SIG-M5 (cell line): ENCODE measurements at places on chromosomes 13 and 19.

- no peak for DNase-seq
Measured at GRCh38 chr13:79602936-79603335, 122.0 kb downstream of the NDFIP2 start.

DNA sequence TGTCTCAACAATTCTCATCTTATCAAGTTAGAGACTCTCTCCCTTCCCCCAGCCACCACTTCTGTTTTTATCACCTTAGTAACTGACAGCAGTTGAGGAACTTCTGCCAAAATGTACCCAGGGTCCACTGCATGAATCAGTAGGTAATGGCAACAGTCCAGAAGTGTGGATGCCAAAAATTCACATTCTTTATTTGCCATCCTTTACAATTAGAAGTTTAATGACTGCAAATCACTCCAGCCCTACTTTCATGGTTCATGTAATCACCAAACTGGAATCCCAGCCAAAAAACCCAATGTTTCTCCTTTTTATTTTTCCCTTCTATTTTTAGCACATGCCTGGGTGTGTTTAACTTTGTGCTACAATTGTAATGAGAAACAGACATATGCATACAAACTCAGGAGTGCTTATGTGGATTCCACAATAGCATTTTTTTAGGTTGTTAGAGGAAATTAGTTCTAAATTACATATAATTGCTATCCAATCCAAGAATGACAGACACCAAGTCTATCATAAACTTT, 243.5 kb downstream of the RGCC start:
- no peak for DNase-seq

- DNase-seq = no peak
Measured at GRCh38 chr13:34816908-34817665, 125.0 kb upstream of the NBEA start.

GRCh38 chr13:113918981-113919701, 54.7 kb downstream of the C13orf46 start:
- DNase-seq = no peak

- DNase-seq = no peak
Measured at GRCh38 chr13:91056746-91057145, 290.7 kb upstream of the MIR17HG start.

DNA sequence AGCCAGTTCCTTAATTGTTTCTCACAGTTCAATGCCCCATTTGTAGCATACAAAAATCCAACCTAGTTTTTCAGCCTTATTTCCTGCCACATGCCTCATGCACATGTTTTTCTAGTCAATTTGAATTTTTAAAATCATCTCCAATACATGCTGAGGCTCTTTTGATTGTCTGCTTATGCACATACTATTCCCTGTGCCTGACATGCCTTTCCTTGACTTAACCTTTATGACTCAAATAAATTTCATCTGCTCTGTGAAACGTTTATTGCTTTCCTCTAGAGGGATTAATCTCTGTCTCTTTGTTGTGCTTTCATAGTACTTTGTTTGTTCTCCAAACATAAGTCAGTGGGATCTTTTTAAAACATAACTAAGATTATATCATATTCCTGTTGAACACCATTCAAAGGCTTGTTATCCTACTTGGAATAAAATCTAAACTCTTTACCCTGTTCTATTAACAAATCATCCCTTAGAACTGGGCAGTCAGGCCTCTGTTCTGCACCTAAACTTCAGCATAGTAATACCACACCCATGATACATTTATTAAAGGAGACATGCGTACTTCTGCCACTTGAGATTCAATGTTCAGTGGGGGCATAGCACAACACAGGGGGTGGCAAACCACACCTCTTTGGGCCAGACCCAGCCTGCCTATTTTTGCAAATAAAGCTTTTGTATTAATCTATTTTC, 346.6 kb downstream of the FGF14 start:
- DNase-seq = no peak

- no peak for DNase-seq
Measured at GRCh38 chr13:29713839-29714238, 118.4 kb upstream of the SLC7A1 start.

DNA sequence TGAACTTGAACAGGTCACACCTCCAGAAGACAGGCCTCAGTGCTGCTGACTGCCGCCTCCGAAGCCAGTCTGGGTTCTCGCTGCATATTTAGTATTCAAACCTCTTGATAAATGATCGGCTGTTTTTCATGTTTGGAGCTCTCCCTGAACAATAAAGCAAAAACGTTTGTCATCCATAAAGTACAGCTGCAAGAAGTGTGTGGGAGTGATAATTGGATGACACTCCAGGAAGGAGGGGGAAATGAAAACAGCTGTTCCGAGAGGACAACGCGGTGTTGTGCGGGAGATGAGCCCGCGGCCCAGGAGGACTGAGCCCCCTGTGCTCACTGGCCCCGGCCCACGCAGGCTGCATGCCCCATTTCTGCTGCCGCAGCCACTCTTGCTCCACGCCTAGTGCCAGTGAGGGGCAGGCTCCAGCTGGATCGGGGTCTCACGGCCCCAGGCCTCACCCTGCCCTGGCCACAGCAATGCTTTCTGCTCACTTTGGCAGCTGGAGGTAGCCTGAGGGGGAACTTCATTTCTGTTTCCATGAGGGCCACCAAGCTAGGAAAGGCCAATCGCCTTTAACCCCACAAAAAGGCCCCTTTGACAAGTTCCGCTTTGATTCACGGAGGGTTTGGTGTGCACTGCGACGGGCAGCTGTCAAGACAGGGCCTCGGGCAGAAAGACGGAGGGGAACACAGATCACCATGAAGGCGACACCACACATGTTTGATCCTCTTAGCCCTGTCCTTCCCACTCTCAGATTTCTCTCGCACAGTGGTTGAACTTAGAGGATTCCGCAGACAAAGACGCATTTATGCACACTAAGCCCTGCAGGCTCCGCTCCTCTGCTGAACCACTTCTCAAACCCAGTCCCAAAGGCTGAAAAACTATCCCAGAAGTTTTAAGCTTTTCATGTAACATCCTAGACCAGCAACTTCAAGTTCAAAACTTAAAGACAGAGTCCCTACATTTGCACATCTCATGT, 537.6 kb downstream of the EFNB2 start:
- no peak for DNase-seq

DNA sequence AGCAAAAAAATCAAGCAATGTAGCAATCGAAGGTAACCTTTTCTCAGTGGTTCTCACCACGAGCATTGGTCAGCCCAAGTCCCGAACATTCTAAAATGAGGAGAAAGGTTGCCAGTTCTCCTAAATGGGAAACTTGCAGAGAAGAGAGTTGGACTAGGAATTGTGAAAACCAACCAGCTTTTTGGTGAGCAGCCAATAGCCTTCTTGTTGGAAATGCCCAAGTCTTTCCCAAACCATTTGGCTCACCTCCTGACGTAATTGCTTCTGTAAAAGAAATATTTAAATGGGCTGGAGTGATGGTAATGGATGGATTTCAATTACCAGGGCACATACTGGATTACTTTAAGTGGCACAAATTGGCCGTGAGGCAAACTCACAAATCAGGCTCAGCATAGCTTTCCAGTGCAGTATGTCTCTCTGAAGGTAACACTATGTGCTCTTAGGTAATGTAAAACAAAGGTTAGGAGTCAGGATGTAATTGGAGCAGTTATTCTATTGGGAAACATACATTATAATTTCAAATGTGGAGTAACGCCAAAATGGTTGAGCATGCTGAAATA, 423.2 kb downstream of the KLF5 start:
- DNase-seq = no peak

- no peak for DNase-seq
Measured at GRCh38 chr13:71979616-71980015, 112.6 kb upstream of the DACH1 start.

- no peak for DNase-seq
Measured at GRCh38 chr13:113141601-113141970, 16.9 kb upstream of the PROZ start.

DNA sequence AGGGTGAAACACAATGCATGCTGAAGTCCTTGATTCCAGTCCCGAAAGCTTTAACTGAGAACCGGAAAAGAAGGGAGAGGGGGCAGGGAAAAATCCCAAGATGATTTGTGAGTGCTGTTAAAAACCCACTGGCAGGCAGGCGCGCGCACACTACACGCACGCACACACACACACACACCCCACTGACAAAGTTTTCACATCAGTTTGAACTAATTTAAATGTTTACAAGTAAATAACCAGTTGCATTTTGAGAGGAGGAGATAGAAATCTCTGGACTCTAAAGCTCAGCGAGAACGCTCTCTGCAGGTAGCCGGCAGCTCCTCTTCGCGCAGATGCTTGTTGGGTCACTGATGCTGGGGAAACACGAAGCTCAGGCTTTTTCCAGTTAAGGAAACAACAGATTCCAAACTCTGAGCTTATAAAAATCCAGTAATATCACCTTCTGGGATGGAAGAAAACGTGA, 818 bp upstream of the SLITRK1 start:
- DNase-seq = no peak

DNA sequence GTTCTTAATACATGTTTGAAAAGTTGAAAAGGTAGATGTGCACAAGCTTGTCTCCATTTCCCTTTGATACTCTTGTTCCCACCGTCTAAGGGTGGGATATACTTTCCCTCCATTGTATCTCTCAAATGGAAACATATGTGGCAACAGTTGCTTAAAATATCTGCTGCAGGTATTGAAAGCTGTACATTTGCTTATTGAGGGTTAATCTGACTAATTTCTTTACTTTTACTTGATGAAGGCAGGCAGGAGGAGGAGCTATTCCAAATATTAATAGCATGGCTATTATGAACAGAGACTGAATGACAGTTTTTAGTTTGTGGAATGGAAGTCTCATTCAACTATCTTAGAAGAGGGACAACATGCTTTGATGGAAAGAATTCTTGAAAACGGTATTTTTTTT, 103.8 kb downstream of the SLC10A2 start:
- DNase-seq = no peak

DNA sequence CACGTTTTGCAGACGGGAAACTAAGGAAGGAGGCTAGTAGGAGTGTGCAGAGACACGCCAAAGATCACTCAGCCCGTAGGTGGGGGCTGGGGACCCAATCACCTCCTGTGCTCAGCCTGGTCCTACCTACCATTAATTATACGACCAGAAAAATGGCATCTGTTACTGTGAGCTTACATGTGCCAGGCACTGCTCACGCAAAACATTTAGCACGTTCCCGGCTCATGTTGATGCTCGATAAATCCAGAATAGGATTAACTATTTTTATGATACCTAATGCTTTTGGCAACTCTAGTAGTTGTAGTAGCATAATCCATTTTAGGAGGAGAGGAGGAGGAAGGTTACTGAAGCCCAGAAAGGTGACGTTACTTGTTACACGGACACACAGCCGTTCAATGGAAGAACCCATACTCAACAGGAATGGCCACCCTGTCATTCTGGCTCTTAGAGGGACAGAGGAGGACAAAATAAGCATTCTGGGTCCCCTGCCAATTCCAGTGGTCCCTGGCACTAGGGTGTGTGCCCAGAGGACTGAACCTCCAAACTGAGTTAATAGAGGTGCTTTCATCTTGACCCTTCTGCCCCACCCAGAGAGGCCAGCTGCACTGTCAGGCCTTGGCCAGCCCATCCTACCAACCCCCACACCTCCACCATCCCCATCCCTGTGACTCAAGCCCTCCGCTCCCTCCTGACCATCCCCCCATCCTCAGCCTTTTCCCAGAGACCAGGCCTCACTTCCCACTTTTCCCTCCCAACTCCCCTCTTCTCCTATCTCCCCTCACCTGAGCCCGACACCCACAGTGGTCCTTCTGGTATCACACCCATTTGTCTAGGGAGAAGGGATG, 5.0 kb upstream of the EML2 start:
- no peak for DNase-seq

GRCh38 chr19:633786-634639, 676 bp upstream of the POLRMT start:
- DNase-seq = no peak

- no peak for DNase-seq
Measured at GRCh38 chr19:732148-733069, 18.5 kb upstream of the MISP start.

DNA sequence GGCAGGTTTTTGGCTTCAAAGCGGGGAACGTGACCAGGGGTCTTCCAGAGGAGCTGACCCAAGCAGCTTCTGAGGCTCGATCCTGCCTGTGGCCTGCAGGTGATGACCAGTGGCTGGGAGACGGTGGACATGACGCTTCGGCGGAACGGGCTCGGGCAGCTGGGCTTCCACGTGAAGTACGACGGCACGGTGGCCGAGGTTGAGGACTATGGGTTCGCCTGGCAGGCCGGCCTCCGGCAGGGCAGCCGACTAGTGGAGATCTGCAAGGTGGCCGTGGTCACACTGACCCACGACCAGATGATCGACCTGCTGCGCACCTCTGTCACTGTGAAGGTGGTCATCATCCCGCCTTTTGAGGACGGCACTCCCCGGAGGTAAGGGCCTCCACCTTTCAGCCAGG, 93.6 kb downstream of the DPF1 start:
- DNase-seq = no peak

DNA sequence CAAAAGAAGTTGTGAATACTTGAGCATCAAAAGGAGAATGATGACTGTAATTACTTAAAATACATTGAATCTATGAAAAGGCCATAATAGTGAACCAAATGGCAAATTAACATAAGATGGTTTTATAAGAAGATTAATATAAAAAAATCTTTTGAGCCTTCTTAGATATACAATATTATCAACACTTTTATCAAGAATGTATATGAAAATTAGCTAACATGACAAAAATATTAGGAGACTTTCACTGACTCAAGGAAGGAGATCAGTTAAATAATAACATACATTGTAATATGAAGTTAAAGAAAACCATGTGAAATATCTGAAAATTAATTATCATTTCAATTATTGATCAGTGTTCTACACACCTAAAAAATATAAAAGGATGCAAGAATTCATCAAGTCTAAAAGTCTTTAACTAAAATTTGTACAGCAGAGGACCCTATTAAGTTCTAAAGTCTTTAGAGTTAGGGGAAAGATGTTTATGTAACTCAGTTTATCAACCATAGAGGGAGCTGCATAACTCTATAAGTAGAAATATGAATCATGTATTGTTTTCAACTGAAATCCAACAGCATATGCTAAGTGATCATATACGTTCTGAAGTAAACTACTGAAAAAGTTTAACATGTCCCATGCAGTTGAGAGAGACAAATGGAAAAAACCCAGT, 756.1 kb upstream of the MIR17HG start:
- no peak for DNase-seq

- DNase-seq = no peak
Measured at GRCh38 chr13:33528896-33529295, 243.3 kb upstream of the STARD13 start.

DNA sequence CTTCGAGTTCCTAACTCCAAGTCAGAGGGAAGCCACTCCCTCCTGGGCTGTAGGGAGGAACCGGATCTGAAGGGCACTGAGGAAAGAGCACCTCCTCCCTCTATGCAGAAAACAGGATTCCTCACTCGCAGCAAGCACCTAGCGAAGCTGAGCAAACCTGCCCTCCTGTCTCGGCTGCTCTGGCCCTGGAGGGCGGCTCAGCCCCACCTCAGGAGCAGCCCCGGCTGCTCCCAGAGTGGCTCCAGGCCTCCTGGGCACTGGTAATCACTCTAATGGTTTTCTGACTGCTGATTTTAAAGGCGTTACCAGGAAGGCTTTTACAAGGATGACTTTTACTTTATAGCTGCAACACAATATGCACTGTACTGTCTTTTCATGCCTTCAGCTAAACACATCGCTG, 312.5 kb downstream of the TEX29 start:
- no peak for DNase-seq
